Right renal cortex interstitium (tissue), 3 donors: ENCODE measurements at places on chromosomes 3 and 15.
A peak's percentile ranks its signal among the peaks of the same experiment; 100 is the strongest.

GRCh38 chr3:162072656-162073164, 576.1 kb downstream of the OTOL1 start:
- DNase-seq: no peak

DNA sequence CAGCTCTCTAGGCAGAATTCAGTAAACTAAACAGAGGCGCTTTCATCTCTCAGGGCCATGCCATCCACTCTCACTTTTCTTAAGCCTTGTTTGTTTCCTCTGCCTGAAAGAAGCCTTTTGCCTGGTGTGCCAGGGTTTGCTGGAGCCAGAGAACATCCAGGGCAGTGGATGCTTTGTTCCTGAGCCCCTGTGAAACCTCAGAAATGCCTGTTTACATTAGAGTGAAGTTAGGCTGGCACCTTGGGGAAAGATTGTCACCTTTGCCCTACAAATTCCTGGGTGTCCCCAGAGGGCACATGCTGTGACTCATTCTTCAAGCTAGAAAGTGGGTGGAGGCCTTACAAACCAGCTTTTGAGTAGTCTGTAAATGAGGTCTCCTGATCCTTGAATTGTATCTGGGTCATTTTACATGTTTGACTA, 10.7 kb upstream of the TRAK1 start:
- DNase-seq: no peak

DNA sequence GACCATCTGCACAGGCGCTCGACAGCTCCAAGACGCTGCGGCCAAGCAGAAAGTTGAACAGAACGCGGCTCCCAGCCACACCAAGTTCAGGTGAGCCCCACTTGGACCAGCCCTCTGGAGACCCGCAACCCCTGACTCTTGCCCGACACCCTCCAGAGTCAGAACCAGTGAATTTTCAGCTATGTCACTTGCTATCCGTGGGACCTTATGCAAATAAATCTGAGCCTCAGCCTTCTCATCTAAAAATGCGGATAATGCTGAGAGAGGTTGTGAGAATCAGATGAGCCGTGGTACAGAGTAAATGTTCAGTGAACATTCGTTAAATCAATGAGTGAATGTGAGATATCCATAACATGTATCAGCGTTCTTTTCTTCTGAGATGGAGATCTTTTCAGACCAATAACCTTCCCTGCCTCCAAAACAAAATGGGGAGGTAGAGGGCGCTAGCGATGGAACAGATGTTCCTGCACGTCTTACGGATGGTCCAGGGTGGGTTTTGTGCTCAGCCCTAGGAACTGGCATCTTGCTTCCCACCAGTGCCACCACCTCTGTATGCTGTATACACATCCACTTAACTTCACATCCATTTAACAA, 524 bp downstream of the MRPS11 start:
- DNase-seq: no peak

DNA sequence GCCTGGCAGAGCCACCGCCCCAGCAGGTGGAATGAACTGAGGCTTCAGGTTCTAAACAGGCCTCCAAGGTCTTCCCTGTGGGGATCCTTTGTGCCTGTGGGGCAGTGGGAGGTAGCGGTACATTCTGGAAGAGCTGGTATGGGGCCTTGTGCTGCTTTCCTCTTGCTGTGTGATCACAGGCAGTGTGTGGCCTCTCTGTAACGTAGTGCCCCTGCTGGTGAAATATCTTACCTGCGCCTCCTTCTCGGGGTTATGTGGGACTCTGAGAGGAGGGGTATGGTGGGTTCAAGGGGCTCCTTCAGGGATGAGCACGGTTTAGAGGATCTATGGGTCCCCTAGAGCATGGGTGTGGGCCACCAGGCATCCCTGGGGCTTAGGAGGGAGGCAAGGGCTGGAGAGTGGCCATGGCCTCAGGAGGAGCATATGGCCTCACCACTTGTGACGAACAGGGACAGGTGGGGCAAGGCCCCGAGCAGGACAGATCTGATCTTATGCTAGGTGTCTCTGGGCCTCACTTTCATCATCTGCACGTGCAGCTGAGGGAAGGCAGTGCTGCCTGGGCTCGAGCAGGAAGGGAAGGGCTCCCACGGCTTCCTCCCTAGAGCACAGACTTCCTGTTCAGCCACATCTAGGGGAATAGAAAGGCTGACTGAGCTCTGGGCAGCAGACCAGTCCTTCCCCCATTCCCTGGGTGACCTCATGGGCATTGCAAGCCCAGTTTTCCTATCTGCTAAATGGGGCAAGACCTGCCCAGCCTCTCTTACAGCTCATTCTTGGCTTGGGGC, 1.9 kb upstream of the ALS2CL start:
- DNase-seq: no peak

DNA sequence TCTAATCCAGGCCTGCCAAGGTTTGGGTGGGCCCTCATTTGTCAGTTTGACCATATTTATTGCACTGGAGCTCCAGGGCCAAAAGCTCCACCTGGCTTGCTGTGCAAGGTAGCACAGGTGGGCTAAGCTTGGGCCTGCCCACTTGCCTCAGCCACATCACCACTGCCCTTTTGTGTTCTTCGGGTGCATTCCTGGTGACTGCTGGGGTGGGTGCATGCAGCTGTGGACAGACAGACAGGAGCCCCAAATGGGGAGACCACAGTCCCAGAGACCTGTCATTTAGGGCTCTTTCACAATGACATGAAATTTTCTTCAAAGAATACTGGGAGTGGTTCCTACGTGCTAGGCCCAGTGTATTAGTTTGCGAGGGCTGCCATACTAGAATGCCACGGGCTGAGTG, 2.7 kb downstream of the MESP2 start:
- no peak for DNase-seq

- DNase-seq: no peak
Measured at GRCh38 chr15:36544518-36545466, 34.6 kb upstream of the CDIN1 start.

DNA sequence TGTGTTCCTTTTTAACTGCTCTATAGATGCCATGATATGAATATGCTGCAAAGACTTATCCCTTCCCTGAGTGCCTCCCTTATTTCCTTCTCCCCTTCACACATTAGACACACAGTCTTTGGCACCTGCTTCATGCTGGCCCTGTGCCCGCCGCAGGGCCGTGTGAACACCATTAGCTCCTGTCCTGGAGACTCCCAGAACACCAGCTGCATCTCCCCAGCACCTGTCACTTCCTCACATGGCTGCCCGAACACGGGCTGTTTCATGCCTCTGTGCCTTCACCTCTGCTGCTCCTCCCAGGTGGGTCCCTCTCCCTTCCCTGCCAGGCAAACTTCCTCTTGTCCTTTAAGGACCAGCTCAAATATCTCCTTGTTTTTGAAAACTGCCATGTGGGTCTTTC, 40.5 kb upstream of the SEC13 start:
- DNase-seq: no peak

DNA sequence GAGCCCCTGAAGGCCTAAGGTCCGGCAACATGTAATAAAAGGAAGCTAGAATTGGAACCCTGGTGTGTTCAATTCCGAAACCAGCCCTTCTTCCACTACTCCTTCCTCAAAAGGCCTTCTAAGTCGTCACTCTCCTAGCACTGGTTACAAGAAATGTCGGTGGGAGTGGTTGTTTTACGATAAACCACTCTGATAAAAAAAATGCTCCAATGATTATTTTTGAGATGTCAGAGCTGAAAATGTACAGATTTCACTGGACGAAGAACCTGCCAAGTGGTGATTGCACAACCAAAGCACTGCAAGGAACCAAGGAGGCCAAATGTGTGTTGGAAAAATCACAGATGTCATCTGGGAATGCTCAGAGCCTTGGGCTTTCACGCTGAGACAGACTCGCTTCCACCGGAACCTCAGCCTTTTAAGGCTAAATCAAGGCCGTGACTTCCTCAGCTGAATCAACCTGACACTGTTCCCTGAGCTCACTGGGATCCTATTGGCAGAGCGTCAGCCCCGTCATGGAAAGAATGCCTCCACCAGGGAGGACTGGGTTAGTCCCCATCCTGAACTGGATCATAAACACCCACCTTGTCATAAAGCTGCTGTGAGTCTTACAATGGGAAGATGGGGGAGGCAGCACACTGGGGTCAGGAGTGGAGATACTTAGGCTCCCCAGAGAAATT, 108.1 kb upstream of the THBS1 start:
- peak; percentile 82 for DNase-seq

GRCh38 chr3:150408221-150409124, at the start of gene TSC22D2:
Gene TSC22D2 (plus strand): TSS chr3:150408298. CDS start chr3:150409351, 1,053 bp downstream.
- no peak for DNase-seq

GRCh38 chr3:70726096-70726938, 413.9 kb upstream of the MDFIC2 start:
- DNase-seq: no peak

DNA sequence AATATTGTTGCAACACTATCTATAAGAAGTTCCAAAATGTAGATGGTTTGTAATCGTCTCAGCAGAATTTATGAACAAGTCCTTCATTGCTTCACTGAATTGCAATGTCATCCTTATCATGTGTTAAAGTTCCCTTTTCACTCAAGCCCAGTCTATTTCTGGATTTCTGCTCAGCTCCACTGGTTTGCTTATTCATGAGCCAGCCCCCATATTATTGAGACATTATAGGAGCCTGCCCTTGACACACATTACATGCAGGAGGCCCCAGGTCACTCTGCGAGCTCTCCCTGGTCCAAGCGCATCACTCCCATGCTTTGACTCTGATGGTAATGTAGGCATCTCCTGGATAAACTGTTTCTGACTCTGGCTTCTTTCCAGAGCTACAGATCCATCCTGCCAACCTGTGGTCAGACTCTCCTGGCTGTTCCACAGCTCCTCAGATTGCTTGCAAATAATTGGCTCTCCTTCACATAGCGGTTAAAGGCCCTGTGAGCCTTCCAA, 56.9 kb downstream of the ABTB1 start:
- no peak for DNase-seq

DNA sequence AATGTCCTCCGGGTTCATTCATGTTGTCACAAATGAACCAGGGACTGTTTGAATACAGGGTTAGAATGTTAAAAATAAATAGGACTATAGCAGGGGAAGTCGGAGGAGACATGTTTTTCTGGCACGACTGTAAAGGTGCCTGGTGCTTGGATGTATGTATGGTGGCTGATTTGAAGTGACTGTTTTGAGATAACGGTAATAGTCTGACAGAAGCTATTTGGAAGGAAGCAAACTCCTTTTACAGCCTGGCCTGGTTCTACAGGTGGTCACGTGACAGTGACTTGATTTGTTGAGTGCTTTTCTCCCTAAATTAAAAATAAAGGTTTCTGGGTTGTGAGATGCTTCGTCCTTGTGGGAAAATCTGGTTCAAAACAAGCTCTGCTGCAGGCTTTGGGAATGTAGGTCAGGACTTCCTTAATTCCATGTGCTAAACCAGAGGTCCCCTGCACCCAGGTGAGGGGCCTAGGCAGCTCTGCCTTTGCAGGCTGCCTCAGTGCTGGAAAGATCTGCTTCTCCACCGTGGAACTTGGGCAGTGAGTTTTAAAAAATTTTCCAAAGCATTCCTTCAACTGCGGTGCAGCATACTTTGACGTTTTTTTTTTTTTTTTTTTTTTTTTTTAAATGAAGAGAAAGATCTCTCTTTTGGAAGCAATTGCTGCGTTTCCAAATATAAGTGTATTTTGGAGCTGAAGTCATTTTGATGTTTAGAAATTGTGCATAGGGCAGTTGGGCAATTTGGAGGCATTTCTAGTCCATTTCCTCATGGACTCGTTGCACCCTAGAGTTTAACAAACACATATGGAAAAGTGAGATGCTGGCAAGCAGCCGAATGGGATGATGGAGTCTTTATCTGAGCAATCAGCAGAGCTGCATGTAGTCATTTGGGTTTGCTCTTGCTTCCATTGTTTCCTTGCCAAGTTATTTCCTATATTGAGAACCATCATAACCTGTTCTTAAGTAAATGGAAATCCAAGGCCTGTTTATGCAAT, 30.9 kb downstream of the ITPR1 start:
- DNase-seq: no peak

- no peak for DNase-seq
Measured at GRCh38 chr15:65512189-65512588, 5.3 kb downstream of the DPP8 start.

DNA sequence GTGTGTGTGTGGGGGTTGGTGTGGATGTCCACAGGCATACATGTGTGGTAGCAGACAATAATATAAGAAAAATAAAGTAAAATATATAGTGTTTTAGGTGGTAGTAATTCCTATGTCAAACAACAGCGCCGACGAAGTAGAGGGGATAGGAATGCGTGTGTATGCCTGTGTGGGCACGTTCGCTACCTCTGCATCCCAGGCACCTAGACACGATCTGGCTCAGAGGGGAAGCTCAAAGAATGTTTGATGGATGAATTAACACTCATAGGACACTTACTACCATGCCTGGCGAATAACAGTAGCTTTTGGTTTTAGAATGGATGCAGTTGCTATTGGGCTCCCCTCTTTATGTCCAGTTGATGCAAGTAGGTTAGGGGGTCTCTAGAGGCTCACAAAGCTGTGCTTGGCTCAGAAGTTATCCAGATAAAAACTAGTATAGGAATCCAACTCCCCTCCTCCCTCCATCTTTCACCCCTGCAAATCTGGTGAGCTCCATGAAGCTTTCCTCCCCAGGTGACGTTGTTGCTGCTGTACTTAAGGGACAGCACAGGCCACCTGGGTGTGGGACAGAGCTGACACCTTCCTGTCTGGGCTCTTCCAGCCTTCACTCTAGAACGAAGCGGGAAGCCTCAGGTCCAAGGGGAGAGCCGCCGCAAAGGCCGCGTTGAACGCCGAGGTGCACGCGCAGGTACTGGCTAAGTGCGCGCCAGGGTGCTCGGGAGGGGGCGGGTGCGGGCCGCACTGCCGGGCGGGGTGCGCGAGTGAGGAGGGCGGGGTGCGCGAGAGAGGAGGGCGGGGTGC, 192.6 kb upstream of the LYSMD4 start:
- no peak for DNase-seq

- no peak for DNase-seq
Measured at GRCh38 chr3:194984066-194984465, 286.9 kb downstream of the XXYLT1 start.

- no peak for DNase-seq
Measured at GRCh38 chr3:140899363-140899762, 42.3 kb upstream of the SLC25A36 start.

- DNase-seq: no peak
Measured at GRCh38 chr3:139940622-139941021, 5.6 kb downstream of the CLSTN2 start.

DNA sequence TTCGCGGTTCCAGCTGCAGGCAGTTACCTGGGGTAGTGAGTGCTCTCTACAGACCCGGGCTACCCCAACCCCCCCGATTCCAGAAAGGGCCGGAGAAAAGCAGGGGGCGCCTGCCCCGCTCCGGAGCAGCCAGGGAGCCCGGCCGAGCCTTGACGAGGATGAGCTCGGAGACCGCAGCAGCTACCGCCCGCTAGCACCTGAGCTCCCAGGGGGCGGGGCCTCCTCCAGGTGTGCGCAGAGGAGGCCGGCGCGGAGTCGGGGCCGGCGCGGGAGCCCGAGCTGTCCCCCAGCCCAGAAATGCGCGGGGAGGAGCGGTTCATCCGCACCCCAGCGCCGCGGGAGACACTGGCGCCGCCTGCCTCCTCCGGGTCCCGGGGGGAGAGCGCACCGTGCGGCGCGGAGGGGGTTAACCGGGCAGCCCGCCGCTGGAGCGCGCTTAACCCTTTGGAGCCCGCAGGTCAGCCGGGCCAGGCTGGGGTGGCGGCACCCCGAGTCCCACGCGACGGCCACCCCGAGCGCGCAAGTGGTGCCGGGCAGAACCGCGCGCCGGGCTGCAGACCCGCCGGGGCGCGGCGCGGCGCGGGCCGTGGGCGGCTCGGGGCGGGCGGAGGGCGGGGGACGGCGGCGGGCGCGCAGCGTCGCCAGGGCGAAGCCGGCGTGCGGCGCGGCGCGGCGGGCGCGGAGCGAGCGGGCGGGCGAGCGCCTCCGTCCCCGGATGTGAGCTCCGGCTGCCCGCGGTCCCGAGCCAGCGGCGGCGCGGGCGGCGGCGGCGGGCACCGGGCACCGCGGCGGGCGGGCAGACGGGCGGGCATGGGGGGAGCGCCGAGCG, at the start of gene CACNA1D:
CACNA1D (plus strand) TSS at position 649 of the 829 bp plus-strand sequence. CDS start 556 bp downstream, outside the sequence.
- no peak for DNase-seq
